ENCODE measurements at places on chromosomes 12 and 14.

GRCh38 chr12:15541996-15542631, 219.8 kb downstream of the PTPRO start:
- DNase-seq = no peak

- no peak for DNase-seq
Measured at GRCh38 chr14:105999361-106000028, 473.1 kb downstream of the TMEM121 start.

GRCh38 chr14:75422169-75422568, 5.7 kb upstream of the JDP2 start:
- DNase-seq = no peak

- DNase-seq = no peak
Measured at GRCh38 chr12:1122786-1123185, 131.8 kb downstream of the ERC1 start.

DNA sequence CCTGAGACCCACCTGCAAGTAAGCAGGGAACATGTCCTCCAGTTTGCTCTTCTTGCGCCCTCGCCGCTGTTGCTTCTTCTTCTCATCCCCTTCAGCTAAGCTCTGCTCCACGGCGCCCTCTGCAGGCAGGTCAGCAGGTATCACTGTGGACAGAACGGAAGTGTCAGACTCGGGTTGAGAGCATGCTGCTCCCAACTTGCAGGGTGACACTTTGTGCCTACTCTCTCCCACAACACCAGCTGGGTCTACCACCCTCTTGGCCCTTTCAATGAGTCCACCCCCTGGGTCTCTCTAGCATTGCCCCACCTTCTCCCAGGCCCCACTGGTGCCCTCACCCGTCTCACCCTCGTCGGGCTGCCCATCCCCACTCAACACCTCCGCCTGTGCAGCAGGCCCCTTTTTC, 16.7 kb downstream of the KMT2D start:
- DNase-seq = peak; percentile 11

GRCh38 chr12:49936925-49937324, 13.6 kb upstream of the AQP2 start:
- no peak for DNase-seq

GRCh38 chr12:45582986-45583659, 146.4 kb upstream of the ARID2 start:
- peak; percentile 5 for DNase-seq

GRCh38 chr14:77037215-77037937, 8.9 kb upstream of the IRF2BPL start:
- DNase-seq = no peak

- DNase-seq = no peak
Measured at GRCh38 chr14:101709962-101710931, 51.3 kb upstream of the PPP2R5C start.

DNA sequence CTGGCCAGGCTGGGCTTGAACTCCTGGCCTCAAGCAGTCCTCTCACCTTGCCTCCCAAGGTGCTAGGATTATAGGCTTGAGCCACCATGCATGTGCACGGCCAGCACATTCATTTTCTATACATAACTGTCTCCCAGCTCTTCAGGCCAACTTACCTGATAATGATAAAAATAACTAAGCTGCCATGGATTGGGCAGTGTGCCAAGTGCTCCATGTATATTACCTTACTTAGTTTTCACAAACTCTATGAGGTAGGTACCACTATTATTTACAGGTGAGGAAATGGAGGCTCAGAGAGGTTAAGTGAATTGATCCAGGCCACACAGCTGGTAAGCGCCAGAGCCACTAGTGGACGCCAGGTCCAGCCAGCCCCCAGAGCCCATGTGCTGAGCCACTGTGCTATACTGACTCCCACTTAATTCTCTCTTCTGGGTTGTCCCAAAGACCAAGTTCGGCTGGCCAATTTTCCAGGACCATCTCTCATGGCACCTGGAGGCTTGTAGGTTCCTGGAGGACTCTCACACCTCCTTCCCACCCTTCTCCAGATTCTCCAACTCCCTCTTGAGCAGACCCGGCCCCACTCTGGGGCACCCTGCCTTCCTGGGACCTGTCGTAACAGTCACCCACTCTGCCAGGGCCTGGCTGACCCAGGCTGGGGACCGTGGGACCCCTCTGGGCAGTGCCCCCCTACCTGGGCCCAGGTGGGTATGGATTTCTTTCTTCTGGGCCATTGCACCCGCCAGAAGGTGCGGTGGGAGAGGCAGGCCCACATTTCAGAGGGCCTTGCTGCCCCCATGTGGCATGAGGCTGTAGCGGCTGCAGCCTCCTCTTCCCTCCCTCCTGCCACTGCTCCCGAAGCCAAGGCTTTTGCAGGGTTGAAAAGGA, 30.2 kb upstream of the CIPC start:
- DNase-seq = no peak

DNA sequence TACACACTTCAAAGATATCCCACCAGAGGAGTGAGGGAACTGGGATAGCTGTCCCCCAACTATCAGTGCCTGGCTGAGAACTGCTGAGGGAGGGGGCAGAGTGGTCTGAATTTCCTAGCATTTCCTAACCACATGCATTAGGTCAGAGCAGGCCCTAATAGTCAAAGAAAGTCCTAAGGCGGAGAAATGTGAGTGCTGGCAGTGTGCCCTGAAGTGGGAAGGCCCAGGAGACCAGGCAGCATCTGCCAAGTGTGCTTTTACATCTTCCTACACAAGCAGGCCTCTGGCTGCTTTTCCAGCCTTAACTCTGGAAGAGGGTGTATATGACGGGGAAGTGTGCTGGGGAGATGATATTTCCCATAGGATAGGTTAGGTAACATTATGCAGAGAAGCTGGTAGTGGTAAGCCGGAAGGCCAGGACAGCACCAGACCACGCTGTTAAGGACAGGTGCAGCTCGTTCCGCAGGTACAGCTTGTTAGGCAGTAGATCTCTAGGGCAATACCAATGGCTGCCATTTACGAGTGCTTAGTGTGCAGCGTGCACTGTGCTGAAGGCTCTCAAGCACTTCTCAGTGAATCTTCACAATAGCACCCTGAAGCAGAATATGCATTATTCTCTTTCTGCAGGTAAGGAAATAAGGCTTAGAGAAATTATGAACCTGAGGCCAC, 9.1 kb upstream of the CCDC198 start:
- peak; percentile 12 for DNase-seq

DNA sequence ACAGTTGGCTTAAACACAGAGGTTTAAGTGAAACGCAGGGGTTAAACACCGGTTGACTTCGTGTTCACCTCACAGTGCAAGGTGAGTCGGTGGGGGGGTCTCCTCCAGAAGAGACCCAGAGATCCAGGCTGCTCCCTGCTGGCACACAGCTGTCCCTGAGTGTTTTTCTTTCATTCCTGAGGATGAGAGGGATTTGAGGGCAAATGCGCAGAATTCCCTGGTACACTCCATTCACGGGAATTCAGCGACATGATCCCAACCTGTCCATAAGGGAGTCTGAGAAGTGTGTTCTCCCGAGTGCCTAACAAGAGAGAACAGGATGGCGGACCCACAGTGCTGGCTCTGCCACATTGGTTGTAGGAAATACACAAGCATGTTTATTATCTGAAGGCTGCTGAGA, 107.2 kb upstream of the ESRRB start:
- no peak for DNase-seq

- DNase-seq = peak; percentile 64
Measured at GRCh38 chr12:85626001-85626783, 210.0 kb downstream of the RASSF9 start.

DNA sequence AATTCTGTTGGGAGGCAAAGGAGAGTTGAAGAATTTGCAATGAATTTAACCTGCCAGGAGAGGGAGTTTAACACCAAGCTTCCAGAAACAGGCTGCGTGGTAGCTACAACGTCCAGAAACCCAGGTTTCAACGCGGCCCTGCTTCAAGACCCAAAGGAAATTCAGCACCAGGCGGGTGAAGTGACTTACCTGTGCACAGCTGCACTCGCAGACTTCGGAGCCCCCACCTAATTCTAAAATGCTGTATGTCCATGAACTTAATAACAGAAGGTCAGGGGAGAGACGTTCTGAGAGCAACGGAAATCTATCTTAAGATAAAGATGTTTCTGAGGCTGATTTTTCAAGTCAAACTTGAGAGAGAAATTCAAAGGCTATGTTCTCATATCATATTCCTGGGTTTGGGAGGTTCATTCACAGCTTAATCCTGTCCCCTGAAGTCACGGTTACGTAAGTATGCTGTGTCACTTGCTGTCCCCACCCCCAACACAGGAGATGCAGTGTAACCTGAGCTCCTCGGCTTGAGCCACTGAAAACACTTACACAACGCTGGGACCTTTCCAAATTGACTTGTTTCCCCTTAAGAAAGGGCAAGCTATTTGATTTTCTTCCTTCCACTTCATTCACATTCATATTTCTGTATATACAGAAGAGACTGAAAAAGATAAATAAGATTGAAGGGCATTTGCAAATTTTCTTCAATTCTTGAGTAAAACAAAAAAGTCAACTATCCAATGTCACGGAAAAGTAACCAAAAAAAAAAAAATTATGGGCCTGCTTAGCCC, 22.7 kb downstream of the CLIP1 start:
- peak; percentile 68 for DNase-seq

GRCh38 chr14:59160506-59160905, 28.0 kb upstream of the DAAM1 start:
- no peak for DNase-seq

GRCh38 chr12:100372853-100373640, 16.2 kb downstream of the SLC17A8 start:
- no peak for DNase-seq

- no peak for DNase-seq
Measured at GRCh38 chr14:22164616-22165015, 424.4 kb downstream of the DAD1 start.

GRCh38 chr14:66216763-66217162, 269.4 kb upstream of the CCDC196 start:
- no peak for DNase-seq

GRCh38 chr12:107163413-107163812, 70.1 kb upstream of the CRY1 start:
- DNase-seq = no peak

DNA sequence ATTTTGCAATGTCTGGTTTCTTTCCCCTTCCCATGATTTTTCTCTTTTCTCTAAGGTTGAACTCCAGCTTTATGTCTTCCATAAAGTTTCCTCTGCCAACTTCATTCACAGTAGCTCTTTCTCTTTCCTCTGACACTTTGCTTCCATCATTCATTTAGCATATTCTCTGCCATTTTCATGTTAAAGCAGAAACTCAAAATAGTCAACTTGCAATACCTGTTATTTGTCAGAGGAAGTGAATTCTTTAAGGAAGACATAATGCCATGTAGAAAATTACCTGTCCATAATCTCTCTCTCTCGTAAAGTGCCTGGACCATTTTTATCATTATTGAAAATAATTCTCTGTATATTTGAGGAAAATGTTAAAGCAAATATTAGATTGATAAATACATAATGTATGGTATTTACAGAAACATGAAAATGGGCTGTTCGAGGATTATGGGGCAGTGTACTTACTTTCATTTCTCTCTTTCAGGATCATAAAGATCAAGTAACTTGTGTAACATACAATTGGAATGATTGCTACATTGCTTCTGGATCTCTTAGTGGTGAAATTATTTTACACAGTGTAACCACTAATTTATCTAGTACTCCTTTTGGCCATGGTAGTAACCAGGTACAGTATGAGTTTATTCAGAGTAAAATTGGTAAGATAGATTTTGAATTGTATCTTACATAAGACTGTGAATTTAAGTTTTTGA, 12.6 kb downstream of the NEDD1 start:
- DNase-seq = no peak

GRCh38 chr12:62933220-62933601, 1.7 kb downstream of the PPM1H start:
- no peak for DNase-seq

DNA sequence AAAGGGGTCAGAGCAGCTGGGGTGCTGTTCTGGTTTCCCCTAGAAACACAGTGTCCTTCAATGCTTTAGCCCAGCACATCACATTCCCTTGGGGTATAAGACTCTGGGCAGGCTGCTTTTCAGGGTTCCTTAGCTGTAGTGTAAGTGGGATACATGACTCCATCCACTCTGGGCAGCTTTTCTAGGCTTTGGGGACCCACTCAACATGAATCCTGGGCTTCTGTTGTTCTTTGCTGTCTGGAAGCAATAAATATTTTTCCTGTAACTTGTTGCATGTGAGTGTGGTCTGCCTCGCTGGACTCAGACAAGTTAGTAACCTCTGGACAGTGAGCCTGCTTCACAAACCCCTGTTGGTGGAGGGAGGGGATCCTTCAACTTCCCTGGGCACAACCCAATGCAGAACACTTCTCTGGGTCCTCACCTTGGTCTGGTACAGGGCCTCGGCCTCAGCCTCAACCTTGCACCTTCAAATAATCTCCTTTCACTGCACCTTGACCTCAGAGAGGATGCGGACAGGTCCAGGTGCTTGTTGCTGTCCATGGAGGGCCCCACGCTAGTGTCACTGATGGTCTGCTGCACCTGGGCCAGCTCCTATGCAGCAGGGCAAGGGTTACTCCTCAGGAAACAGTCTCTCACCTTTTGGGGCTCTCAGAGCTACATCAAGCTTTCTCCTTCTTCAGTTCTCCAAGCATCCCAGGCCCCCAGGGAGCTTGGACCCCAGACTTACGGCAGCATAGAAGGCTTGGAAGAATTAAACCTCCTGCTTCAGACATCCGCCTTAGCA, 13.5 kb upstream of the KRT73 start:
- DNase-seq = no peak

DNA sequence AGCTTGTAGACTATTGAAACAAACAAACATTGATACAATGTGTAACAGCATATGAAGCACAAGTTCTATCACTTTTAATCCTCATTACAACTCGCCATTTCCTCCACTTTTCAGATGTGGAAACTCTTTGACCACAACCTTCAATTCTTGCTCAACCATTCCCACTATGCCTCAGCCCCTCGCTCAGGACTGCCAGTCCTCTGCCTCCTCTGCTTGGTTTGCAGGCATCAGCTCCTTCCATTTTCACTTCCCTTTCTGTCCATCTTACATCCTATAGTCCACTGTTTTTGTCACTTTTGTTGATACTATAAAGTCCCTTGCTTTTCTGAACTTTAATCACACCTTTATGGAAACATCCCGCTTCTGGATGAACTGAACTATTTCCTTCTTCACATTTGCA, 28.2 kb upstream of the CD27 start:
- DNase-seq = no peak

DNA sequence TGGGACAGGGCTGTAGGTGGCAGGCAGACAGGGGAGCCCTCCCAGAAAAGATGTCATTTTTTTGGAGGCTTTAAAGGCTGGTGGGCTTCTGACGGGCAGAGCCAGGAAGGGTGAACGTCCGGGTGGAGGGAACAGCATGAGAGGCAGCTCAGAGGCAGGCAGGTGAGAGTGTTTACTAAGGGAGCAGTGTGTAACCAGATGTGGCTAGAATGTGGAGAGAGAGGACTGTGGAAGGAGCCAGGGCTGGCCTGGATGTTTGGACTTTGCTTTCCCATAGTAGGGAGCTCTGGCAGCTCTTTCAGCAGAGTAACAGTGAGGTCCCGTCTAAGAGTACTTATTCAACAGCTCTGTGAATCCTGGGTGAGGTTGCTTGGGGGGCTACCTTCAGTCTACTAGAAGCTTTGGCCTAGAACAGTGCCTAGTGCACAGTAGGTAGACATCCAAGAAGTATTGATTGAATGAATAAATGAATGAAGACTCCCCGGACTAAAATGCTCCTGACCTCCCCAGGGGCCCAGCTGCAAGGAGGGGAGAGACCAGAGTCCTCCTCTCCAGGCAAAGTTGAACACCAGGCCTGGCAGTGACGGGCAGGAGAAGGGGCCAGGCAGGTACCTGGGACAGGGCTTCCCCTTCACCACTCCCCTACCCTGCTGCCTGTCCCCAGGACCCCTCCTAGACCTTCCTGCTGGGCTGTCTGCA, 8.5 kb downstream of the FAM222A start:
- no peak for DNase-seq

- no peak for DNase-seq
Measured at GRCh38 chr14:69537900-69538299, 36.8 kb downstream of the CCDC177 start.

Data from fibroblast of skin of left quadriceps (primary cell).